ENCODE measurements at places on chromosomes 7 and 10.

GRCh38 chr10:60914690-60915141 is 29.3 kb downstream of the RHOBTB1 start:
- no peak for DNase-seq

DNA sequence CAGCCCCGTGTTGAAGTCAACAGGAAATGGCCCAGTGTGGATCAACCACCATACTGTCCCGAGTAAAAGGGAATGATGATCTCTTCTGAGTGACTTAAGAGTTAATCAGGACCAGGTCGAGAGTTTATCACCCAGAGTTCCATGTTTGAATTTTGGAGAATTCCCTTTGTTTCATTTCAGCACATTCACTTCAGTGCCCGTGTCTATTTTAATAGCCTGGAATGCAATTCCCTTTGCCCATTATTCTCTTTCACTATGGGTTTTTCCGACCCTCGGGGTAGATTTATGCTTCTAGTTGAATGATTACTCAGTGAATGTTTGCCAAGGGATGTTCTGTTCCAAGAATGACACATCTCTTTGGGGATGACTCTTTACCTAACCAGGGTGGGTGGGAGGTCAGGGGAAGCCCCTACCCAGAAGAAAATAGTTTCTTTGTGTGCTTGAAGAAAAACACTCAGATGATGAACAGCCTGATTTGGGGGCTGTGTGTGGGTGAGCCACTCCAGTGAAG is 594.9 kb downstream of the INHBA start:
- no peak for DNase-seq

GRCh38 chr7:49400891-49401550 is 372.4 kb upstream of the VWC2 start:
- no peak for DNase-seq

- no peak for DNase-seq
These were observed 121.2 kb downstream of the MAD1L1 start for GRCh38 chr7:2111568-2111967.

- DNase-seq, result no peak
These were observed 13.5 kb downstream of the CRYGN start for GRCh38 chr7:151426441-151426903.

- DNase-seq, result no peak
These were observed 97.3 kb upstream of the PDLIM1 start for GRCh38 chr10:95388109-95388471.

DNA sequence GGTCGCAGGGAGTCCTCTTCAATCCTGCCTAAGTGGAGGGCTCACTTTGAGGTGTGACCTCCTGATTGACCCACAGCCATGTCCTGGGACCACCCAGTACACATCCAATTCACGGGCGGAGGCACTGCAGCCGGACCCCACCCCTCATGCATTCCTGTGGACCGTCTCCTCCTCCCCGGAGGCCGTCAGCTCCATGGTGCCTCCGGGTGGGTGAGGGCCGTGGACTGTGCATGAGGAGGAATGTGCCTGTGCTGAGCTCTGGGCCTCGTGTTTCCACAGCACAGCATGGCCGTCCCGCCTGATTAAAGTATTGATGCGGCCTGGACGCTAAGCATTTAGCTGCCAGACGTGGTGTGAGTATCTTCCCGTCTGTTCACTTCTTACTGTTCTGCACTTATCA is 52.8 kb downstream of the CFAP46 start:
- DNase-seq, result no peak

- DNase-seq, result no peak
These were observed 950 bp downstream of the EVX1 start for GRCh38 chr7:27243340-27244163.

GRCh38 chr7:727806-728460 is 852 bp upstream of the PRKAR1B start:
- no peak for DNase-seq

DNA sequence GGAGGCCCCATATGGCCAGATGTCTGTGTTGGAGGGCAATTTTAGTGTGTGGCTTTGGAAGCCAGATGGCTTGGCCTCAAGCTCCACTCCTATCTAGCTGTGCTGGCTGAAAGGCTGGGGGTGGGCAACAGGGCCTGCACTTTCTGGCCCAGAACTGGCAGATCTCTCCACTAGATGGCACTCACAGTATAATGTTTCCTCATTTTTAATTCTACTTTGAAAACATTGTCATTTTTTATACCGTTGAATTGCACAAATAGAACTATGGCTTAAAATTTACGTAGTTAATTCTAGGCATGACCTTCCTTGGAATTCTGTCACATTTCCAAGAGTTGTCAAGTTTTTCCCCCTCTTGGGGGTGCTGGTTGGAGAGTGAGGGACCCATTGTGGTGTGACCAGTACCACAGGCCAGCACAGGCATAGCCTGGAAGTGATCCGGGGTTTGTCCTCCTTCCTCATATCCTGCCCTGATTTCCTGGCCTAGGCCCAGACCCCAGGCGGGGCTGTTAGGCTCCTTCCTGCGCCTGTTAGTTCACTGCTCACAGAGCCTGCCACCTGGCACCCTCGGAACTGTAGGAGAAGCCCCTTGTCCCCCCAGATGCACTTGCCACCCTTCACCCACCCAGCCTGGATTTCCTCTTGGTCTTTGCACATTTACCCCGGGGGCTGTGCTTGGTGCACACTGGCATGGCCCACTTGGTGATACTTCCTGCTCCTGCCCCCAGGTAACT is 52.8 kb downstream of the ARHGAP22 start:
- DNase-seq, result no peak

DNA sequence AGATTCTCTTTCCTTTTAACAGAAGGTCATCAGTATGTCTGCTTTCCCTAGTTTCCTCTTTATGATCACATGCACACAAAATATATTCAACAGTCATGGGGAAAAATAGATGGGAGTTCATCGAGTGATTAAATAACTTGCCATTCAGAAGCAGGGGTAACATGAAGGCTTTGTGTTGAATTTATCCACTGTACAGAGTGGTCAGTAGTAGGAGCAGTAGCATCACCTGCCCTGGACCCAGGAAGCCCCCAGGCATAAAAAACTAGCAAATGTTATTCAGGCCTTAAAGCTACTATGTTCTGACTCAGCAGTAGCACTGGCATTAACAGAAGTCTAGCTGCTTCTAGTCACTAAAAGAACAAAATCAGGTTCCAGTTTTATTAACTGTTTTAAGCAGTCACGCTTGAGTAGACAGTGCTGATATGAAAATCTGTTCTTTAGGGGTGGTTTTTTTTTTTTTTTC is 31.4 kb upstream of the FAM133B start:
- DNase-seq, result no peak

- DNase-seq, result no peak
These were observed 105.5 kb downstream of the HGF start for GRCh38 chr7:81664304-81664703.

DNA sequence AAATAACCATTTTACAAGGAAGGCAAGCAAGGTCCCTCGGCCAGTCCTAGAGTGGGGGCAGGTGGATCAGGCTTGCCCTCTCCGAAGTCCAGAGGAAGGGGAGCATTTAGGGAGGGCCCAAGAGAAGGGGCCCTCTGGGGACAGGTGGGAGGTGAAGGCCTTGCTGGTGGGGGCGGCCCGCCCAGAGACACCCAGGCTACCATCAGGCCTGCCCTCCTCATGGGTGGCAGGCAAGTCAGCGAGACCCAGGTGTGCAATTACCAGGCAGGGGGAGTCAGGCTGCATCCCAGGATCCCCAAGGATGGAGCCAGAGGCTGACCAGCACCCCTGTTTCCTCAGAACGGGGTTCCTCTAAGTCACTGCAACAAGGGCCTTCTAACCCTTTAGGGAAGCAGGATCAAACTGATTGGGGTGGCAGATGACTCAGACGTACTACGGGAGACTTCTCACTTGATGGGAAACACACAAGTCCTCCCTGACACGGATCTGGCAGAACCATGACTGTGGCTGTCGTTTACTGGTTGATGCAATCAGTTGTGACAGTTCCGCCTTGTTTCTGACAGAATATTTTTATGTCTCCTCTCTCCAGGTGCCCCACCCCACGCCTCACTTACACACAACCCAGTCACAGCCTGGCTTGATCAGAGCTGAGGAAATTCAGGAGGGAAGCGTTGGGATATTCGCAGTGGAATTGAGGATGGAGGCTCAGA is 8.2 kb downstream of the LOXL4 start:
- no peak for DNase-seq

DNA sequence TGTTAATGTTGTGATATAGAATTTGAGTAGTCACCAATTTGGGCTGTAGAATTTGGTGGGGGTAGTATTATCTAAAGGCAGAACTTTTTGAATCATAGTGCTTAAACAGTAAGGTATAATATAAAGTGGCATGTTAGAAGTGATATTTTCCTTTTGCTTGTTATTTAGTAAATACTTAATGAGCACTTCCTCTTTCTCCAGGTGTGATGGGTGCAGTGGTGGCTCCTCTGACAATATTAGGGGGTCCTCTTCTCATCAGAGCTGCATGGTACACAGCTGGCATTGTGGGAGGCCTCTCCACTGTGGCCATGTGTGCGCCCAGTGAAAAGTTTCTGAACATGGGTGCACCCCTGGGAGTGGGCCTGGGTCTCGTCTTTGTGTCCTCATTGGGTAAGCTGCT is 10.5 kb downstream of the GHITM start:
- DNase-seq, result no peak

- DNase-seq, result no peak
These were observed 452.5 kb downstream of the PLXNA4 start for GRCh38 chr7:132123773-132124172.

DNA sequence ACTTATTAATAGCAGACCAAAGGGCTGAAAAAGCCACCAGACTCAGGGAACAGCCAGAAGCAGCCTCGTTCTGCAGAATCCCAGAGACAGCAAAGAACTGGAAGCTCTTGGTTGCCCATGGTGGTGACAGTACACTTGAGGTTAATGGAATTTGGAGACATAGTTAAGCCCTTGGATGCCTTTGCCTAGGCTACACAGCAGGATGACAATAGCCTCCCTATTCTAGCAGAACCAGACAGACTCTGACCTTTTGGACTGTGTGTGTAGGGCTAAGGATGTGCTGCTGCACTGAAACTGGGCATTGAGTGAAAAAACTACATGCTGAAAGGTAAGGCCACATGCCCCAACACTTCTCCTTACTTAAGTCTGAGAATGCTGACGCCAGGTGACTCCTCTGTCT is 22.7 kb downstream of the OTUD1 start:
- no peak for DNase-seq

GRCh38 chr10:23610626-23611307 is 171.9 kb downstream of the OTUD1 start:
- no peak for DNase-seq

- no peak for DNase-seq
These were observed 188.6 kb downstream of the MGMT start for GRCh38 chr10:129655679-129656031.

Data from NCI-H187 (cell line).